Prostate gland (tissue), 2 donors: ENCODE measurements at places on chromosomes 11 and 22. TPM values are rescaled to one million over a fixed set of nuclear protein-coding genes. Genes with fewer than 3 reads are reported as not detected.
A peak's percentile ranks its signal among the peaks of the same experiment; 100 is the strongest.

- no peak for DNase-seq
Observed at GRCh38 chr11:26677566-26677965, 44.3 kb downstream of the SLC5A12 start.

DNA sequence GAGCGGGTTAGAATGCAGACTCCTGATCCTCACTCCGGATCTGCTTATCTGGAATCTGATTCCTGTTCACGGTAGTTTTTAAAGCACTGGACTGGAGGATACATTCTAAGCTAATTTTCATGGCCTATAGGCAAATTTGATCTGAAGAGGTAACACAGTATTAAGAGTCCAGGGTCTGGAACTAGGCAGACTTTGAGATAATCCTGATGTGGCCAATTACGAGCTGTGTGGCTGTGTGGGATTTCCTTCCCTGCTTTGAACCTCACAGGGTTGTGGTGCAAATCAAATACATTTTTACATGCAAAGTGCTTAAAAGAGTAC lies 285.2 kb downstream of the MIAT start:
- no peak for DNase-seq

GRCh38 chr11:26572770-26573402 lies 823 bp upstream of the MUC15 start:
- peak; percentile 25 for DNase-seq

NRGN gene
- 1.2 TPM for total RNA-seq

DNA sequence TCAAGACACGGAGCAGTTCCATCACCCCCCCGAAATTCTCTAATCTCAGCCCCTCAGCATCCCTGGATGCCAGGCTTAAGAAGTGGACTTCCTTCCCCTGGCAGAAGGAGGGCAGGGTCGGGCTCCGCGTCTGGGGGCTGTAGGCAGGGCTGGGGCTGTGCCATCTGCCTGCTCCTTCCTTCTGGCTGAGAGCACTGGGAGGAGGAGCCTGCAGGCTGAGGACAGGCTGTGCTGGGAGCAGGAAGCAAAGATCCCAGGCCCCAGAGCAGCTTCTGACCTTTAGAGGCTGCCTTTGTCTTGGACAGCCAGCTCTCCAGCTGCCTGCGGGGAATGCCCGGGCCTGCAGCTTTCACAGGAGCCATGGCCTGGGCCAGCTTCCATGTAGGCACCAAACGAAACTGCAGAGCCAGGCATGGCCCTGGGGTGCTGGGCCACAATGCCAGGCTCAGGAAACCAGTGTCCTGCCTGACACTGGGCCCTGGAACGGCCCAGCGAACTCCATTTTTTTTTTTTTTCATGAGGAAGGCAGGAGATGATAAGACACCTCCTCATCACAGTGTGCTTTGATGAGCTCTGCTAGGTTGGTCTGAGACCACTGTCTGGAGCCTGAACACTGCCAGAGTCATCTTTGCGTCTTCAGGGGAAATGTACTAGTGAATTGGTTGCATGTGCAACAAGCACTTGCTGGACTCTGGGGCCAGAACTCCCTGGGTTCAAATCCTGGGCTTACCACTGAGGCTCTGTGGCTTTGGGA lies 67.9 kb downstream of the MCM5 start:
- DNase-seq = peak; percentile 66

DNA sequence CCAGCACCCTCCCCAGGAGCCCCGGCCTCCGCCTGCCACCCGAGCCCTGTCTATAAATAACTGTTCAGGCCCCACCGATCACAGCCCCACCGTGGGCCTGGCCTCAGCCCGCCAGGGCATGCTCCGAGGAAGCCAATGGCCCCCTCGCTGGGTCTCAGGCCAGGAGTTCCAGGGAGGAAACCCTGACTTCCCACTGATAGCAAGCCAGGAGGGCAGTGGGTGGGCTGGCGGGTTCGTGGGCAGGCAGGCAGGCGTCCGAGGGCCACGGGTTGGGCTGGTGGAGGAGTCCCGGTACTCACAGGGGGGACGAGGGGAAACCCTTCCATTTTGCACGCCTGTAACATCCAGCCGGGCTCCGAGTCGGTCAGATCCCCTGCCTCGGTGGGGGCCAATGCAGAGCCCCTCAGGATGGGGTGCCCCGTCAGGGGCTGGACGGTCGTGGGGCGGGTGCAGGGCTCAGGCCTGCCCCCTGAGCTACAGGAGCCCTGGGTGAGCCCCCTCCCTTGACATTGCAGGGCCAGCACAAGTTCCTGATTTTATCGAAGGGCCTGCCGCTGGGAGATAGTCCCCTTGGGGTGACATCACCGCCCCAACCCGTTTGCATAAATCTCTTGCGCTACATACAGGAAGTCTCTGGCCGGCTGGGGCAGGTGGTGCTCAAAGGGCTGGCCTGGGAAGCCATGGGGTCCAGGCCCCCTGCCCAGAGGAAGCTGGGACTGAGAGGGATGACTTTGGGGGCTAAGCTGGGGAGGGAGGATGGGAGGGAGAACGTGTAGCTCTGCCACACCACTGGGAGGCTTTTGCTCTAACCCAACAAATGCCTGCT lies at the start of gene SPI1:
TSS of gene SPI1 (minus strand) at position 538 of the 826 bp plus-strand sequence. CDS start at position 344, 194 bp downstream.
- no peak for DNase-seq
